Activated naive CD4-positive, alpha-beta T cell treated with anti-CD3 and anti-CD28 coated beads, Interleukin-2, amount 10 ng/mL, durations not matched to agents 7 days and 5 days (primary cell): ENCODE measurements at places on chromosomes 3 and 15.

GRCh38 chr15:43896543-43896942, 69.7 kb downstream of the WDR76 start:
- DNase-seq: no peak

GRCh38 chr3:71724584-71725270, 475 bp downstream of the EIF4E3 start:
- peak; percentile 52 for DNase-seq

GRCh38 chr3:15361494-15362214, 29.3 kb upstream of the SH3BP5 start:
- peak; percentile 46 for DNase-seq

GRCh38 chr3:58307639-58308215, 1.4 kb downstream of the HTD2 start:
- peak; percentile 54 for DNase-seq

DNA sequence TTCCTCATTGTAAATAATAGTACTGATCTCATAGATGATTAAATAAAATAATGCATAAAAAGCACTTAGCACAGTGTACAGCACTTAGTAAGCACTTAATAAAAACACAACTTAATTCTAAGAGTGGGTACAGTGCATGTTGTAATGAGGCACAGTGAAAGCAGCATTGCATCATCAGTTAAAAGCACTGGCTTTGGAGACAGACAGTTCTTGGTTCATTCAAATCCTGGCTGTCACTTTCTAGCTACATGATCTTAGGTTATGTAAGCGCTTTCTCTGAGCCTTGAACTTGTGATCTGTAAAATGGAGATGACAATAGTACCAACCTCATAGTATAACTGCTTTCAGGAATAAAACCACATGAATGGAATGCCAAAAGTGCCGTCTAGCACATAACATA, 151.5 kb downstream of the DPH6 start:
- DNase-seq: no peak

GRCh38 chr3:4060064-4060463, 243.1 kb upstream of the SETMAR start:
- no peak for DNase-seq

DNA sequence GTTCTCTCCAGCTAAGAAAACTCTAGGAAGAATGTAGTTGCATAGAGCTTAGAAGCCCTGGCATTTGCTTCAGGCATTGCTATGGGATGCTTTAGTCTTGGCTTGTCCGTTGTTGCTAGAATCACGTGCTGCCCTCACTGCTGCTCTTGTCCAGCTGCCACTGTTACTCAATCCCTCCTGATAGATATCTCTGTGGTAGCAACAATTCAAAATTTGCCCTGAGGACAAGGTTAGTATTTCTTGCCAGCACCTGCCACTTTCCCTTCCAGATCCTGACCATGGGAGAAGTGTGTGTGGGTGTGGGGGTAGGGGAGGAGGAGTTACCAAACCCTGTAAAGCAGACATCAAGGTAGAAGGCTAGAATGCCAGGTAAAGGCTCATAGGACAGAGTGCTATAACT, 113.8 kb downstream of the PPM1L start:
- DNase-seq: no peak
